ENCODE measurements at places on chromosomes 7 and 10.
A peak's percentile ranks its signal among the peaks of the same experiment; 100 is the strongest.

DNA sequence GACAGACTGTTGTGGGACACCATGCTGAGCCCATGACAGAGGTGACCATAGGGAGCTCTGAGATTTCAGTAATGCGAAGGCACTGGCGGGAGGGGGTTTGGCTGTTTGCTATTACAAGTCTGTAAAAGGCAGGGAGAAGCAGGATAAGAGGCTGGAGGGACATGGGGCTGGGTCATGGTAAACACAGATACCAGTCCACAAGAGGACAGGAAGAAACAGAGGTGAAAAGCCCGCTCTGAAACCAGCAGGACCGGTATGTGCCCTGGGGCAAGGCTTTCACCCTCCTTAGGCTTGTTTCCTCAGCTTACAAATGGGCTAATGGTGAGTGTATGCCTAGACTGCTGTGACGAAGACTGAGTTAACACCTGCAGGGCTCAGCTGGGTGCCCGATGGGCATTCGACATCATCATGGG, 34.1 kb downstream of the ANXA11 start:
- peak; percentile 51 for DNase-seq

- DNase-seq: no peak
Measured at GRCh38 chr10:124562425-124563060, 100.9 kb downstream of the LHPP start.

GRCh38 chr7:26594553-26594952, 269.8 kb downstream of the SKAP2 start:
- no peak for DNase-seq

- no peak for DNase-seq
Measured at GRCh38 chr10:119608316-119609155, 11.8 kb upstream of the TIAL1 start.

- DNase-seq: no peak
Measured at GRCh38 chr7:39137480-39137879, 159.8 kb downstream of the POU6F2 start.

GRCh38 chr7:151856098-151856497, 20.8 kb downstream of the PRKAG2 start:
- no peak for DNase-seq

GRCh38 chr10:127043301-127043700, 138.1 kb downstream of the DOCK1 start:
- no peak for DNase-seq

GRCh38 chr7:108266035-108266434, 135.9 kb upstream of the LAMB4 start:
- no peak for DNase-seq

DNA sequence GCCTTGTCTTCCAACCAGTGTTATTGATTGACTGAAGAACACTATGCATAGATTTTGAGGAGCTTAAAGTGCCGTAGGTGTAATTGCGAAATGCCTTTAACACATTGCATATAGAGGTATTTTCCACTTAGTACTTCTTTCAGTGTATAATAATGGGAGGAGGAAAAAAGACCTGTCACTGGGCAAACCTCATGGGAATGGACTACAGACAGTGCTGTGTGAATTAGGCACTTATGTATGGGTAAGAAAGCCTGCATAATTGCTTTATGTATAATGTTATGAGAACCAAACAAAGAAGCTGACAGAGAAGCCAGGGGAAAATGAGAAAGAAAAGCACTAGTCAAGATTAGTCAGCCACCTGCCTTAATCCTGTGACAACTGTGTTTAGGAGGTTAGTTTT, 12.4 kb upstream of the SCRN1 start:
- no peak for DNase-seq

DNA sequence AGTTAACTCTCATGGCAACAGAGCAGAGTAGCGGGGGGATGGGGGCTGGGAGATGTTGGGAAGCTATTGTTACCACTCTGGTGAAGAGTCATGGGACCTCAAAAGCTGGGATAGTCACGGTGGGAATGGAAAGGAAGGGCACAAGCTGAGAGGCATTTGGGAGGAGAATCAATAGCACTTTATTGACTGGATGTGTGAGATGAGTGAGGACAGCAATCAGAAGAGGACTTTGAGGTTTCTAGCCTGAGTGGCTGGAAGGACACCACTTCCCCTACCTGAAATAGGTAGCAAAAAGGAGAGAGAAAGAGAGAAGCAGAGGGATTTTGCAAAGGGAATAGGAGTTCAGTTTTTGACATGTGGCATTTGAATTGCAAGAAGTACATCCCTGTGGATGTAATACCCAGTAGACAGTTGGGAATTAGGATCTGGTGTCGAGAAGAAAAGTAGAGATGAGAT, 27.2 kb downstream of the SCD start:
- no peak for DNase-seq

GRCh38 chr7:70267381-70268120, 669.3 kb downstream of the AUTS2 start:
- DNase-seq: no peak

DNA sequence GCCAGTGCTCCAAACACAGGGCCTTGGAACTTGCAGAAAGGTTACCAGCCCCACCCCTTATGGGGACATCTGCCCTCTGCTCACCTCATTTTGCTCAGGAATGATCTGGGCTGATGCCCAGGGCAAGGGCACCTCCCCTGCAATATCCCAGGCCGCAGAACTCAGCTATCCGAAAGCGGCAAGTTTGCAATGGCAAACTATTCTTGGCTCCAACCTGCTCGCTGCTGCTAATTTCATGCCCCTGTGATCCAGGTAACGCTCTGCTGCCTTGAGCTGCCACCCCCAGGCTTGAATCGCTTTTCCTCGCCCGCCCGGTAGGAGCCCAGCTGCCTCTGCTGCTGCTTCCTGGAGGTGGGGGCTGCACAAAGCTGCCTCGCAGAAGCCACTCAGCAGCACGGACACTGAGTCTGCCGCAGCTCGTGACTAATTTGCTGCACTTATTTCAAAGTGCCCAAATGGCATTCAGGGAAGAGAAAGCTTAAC, 18.2 kb downstream of the SLC29A3 start:
- DNase-seq: no peak

- no peak for DNase-seq
Measured at GRCh38 chr10:114544045-114544659, 113.9 kb downstream of the ABLIM1 start.

GRCh38 chr7:107274506-107274905, 105.7 kb downstream of the HBP1 start:
- DNase-seq: no peak

GRCh38 chr10:90227786-90228185, 526.4 kb downstream of the KIF20B start:
- no peak for DNase-seq
